ENCODE measurements at places on chromosomes 5 and 9.

DNA sequence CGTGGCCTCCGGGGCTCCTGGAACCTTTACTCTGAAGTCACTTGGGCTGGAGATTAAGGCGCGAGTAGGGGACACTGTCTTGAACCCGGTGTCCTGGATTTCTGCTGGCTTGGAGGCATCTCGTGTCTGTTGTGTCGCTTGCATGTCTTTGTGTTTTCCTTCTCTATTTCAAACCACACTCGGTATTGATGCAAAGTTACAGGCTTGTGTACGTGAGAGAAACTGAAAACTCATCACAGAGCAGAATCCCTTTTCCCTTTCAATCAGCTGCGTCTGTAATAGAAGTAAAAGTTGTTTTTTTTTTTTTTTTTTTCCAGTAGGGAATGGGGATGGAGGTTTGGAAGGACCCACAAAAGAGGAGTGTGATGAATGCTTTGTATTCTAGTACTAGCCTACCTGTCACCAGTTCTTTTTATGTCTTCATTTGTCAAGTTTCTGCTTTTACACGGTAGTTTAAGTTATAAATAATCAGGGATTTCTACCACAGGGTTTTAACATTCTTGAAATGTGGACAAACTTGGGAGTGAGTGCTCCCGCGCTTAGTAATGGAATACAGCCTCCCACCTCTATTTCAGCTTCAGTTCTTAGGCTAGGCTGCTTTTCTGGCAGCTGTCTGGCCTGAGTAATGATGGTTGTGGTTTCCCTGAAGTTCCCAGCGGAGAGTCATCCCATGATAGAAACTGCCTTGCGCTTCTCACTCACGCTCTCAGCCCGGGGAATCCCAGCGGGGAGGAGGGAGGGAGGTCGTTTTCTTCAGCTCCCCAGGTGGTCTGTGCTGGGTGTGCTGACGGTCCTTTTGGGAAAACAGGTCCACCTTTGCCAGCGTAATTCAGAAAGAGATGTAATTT lies 763 bp downstream of the TJP2 start:
- DNase-seq, result no peak

GRCh38 chr5:2125171-2125900 lies 242.6 kb upstream of the IRX4 start:
- DNase-seq, result no peak

- DNase-seq, result no peak
Observed at GRCh38 chr5:8751971-8752370, 793.9 kb downstream of the SEMA5A start.

DNA sequence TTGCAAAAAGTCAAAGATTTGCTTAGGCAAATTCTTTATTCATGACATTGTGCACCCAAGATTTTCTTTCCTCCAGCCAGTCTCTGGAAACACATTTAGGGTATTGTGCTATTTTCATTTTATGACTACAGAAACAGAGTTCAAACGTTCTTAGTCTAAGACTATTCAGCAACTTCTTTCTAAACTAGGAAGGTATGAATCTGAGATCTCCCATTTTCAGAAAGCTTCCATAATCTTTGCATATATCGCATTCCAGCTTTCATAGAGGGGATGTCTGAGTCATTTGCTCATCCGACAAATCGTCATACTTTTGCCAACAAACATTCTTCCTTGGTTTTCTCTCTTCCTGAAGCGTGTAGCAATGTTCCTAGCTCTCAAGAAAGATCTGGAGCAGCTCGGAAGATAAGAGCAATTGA lies 1.6 kb upstream of the PAPPA start:
- no peak for DNase-seq

- DNase-seq, result no peak
Observed at GRCh38 chr5:176810081-176810597, at the start of gene UNC5A. TSS of gene UNC5A (plus strand) at chr5:176810559. CDS start at chr5:176810751, 192 bp downstream.

DNA sequence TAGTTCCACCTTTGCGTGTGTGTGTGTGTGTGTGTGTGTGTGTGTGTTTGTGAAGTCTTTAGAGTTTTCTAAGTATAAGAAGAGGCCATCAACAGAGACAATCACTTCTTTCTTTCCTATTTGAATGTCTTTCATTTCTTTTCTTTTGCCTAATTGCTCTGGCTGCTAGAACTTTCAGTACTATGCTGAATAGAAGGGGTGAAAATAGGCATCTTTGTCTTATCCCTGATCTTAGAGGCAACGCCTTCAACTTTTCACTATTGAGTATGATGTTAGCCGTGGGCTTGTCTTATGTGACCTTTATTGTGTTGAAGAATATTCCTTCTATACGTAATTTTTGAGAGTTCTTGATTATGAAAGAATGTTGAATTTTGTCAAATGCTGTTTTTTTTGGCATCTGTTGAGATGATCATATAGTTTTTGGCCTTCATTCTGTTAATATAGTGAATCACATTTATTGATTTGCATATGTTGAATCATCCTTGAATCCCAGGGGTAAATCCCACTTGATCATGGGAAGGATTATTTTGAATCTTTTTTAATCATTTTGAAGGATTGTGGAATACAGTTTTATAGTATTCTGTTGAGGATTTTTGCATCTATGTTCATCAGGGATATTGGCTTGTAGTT lies 134.8 kb upstream of the CD180 start:
- no peak for DNase-seq

DNA sequence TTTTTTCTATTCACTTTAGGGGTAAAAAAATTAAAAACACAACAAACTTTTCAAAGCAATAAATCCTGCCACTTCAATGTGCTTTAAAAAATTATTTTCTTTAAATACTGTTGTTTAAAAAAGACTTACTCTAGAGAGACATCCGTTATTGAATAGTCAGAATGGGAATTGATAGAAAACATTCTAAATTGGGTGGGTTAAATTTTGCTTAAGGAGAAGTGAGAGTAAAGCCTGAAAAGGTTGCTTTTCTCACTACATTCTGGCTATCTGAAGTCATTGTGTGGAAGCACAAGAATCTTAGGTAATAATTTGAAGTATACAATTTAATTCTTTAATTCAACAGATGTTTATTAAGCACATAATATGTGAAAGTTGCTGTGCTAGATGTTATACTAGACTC lies 509.3 kb downstream of the NR2F1-AS1 start:
- DNase-seq, result no peak

- no peak for DNase-seq
Observed at GRCh38 chr5:75214928-75215327, 21.8 kb downstream of the ANKRD31 start.

GRCh38 chr5:15806613-15807012 lies 306.6 kb downstream of the FBXL7 start:
- no peak for DNase-seq

- no peak for DNase-seq
Observed at GRCh38 chr5:137531266-137531665, 32.1 kb upstream of the SPOCK1 start.

DNA sequence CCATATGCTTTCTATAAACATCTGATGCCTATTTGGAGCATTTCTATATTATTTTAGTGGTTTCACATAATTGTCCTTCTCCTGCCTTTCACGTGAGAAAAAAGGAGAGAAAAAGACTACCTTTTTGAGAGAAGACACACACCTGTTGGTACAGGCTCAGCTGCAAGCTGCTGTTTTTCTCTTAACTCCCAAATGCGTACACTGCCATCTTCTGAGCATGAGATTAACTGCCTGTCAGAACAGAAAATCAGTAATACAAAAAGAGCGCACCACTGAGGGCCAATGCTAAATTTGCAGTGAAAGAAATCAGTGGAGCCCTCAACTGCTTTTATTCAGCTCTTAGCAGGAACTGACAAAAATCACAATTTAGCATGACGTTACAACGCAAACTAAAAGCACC lies 54.9 kb downstream of the WDR41 start:
- no peak for DNase-seq

GRCh38 chr5:151101151-151101550 lies 20.3 kb upstream of the TNIP1 start:
- DNase-seq, result no peak

GRCh38 chr5:172958331-172959046 lies 735 bp upstream of the RPL26L1 start:
- no peak for DNase-seq

DNA sequence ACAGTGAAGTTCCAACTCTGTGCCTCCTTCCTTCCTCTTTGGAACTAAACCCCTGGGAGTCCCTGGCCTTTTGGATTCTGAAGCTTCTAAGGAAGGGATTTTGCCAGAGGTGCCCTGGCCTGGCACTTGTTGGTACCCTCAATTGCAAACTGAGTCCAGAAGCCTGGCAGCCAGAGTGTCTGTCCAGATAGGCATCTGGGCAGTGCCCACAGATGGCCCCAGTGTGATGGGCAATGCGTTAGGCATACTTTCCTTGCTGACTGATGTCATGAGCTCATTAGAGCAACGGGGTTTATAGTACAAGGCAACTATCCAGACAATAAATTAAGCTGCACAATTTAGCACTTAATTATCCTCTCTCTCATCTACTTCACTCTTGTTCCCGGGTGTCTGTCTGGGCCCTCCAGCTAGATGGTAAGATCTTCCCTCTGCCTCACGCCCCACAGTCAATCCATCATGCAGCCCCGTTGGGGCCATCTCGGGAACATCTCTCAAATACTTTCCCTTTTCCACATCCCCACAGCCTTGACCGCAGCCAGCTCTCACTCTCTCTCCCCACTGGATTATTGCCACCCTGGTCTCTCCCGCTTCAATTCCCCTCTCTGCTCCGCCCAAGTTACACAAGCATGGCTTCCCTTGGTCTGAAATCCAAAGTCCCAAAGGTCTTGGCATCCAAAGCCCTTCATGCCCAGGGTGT lies 157.5 kb upstream of the SMIM23 start:
- DNase-seq, result no peak

- no peak for DNase-seq
Observed at GRCh38 chr5:1330847-1331831, 13.8 kb downstream of the CLPTM1L start.

DNA sequence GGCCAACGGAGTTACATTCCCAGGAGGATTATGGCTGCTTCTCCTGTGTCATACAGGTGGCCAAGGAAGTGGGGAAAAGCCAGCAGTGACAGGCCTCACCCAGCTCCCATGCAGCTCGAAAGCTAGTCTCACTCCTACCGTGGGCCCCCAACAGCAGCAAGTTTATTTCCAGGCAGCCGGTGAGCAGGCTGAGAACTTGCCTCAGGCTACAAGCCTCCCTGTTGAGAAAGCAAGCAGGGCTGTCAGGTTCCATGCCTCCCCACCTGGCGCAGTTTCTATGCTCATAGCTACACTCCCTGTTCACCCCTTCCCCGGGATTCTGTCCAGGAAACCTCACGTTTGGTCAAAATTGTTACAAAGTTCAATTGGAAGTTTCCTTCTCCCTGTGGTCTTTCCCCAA lies 27.5 kb upstream of the DNAH5 start:
- DNase-seq, result no peak

GRCh38 chr9:2291980-2292704 lies 277.0 kb downstream of the SMARCA2 start:
- DNase-seq, result no peak

DNA sequence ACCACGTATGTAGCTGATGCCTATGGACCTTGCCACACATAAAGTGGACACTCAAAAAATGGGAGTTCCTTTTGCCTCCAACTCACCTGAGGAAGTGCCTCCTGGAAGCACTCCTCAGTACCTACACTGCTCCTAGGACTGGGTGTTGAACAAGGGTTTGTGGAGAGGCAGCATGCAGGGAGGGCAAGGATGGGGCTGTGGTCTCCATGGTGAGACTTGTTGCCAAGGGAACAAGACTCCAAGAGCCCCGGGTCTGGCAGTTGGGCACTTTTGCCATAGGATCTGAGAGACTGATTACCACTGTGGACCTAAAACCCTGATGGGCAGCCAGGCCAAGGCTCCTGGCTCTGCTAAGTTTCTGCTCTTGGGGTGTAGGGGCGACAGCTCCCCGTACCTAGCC lies 6.9 kb upstream of the NR5A1 start:
- DNase-seq, result no peak

- no peak for DNase-seq
Observed at GRCh38 chr9:87883274-87883673, 597 bp downstream of the SPATA31E1 start.

- no peak for DNase-seq
Observed at GRCh38 chr9:95980262-95981125, 105.0 kb downstream of the ERCC6L2 start.

All from iPS DF 19.7 (cell line).